A549 treated with RU486 at 1 μM for 4 hours (cell line): ENCODE measurements at places on chromosomes 1 and 21. TPM values are rescaled to one million over a fixed set of nuclear protein-coding genes. Genes with fewer than 3 reads are reported as not detected.

Gene OR6K3
- not detected in 5 replicates for total RNA-seq

Gene FALEC
- total RNA-seq: 0.29 to 0.46 TPM in 2 of 5 replicates, not detected in the others

Gene CDC20
- total RNA-seq: 174 to 213 TPM (median 193 TPM) in 5 replicates

Gene NES
- total RNA-seq: 1.2 to 1.7 TPM (median 1.3 TPM) in 5 replicates
